ENCODE measurements at places on chromosomes 13 and 19.
A peak's percentile ranks its signal among the peaks of the same experiment; 100 is the strongest.

DNA sequence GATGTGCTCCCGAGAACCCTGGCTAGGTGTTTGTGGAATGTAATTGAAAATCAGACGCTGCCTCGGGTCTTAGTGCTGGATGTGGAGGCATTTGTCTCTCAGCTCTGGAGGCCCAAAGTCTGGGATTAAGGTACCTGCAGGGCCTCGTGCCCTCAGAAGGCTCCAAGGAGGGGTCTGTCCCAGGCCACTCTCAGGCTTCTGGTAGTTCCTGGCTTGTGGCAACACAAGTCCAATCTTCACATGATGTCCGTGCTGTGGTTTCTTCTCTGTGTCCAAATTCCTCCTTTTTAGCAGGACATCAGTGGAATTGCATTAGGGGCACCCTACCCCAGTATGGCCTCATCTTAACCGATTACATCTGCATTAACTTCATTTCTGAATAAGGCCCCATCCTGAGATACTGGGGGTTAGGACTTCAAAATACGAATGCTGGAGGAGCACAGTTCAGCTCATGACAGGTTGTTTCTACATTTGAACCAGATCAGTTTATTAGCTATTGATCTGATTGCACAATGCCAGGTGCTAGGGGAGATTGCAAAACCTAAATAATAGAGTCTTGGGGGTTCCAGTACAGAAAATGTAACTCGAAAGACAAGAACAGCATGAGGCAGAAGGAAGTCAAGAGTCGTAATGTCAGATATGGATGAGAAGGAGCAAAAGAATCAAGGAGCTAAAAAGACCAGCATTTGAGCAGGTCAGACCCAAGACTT lies 3.9 kb downstream of the ARHGEF7 start:
- no peak for DNase-seq

DNA sequence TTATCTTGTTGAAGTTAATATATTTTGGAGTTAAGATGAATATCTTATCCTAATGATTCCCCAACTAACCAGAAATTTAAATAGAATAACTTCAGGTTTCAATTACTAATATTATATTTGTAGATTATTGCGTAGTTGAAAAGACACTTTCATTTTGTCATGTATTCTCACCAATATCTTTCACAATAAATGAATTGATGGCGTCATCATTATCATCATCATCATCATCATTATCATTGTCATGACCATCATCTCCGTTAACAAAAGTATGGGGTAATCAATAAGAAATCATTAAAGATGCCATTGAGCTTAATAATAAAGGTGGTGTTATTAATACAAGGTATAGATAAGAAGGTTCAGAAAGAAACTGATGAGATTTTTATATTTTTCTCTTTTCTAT lies 768.8 kb upstream of the SLC10A2 start:
- DNase-seq, result no peak

- DNase-seq, result no peak
These were observed 9.4 kb downstream of the AP1M1 start for GRCh38 chr19:16207063-16207462.

DNA sequence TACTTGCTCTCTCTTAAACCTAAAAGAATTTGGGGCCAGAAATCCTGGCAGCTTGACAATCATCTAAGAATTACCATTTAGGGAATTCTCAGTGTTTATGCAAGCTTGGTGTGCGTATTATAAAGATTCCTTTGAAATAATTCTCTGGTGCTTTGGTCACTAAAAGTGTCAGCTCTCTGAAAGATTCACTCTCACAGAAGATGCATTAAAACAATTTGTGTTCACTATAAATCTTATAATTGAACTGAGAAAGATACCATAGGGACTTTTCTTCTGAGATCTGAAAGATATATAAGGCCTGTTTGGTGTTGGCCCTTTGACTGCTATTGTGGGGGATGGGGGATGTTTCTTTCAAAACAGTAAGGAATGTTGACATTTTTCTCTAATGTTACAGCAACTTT lies 27.3 kb downstream of the EPSTI1 start:
- DNase-seq, result no peak

- peak; percentile 27 for DNase-seq
These were observed 10.7 kb upstream of the PABPC3 start for GRCh38 chr13:25085125-25085742.
